ENCODE measurements at places on chromosomes 7 and 10.

- no peak for DNase-seq
These were observed 55.5 kb downstream of the DPYSL4 start for GRCh38 chr10:132242103-132242840.

GRCh38 chr7:142500366-142500765 is 242.5 kb upstream of the PRSS58 start:
- DNase-seq: no peak

DNA sequence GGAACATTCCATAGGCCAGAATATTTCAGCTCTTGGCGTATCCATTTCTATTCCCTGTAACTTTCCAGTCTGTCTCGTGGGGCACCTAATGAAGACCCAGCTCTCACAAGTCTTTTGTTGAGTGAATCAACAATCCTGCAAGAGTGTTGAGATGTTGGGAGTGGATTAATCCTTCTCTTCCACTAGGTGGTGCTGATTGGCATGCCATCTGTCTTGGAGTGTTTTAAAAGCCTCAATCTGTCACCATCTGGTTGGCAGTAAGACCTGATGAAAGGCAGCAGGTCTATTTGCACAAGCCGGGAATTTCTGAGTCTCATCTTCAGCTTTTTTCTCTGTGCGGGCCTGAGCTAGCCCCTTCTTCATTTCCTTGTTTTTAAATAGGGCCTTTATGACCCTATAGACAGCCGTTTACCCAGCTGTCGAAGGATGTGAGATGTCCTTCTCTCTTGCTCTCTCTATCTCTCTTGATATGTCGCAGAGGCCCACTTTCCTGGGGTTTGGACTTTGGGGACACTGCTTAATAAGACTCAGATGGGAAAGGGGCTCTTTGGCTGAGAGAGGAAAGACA is 180.5 kb downstream of the ZNF365 start:
- peak; percentile 85 for DNase-seq

DNA sequence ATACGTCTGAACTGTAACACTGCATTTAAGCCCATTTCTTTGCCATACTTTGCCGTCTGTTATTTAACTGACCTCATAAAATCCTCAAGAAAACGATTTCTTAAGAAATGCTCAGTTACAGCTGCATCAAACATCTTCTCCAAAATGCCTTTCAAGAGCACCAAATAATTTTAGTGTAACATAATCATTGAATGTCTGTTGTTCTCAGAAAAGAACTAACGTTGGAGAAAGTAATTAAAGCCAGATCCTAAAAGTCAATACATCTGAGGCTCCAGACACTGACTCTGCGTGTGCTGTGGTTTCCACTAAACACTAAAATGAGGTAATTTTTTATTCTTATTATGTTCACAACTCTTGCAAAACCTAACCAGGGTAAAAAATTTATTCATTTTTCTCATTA is 63.7 kb upstream of the LRRC17 start:
- DNase-seq: no peak

DNA sequence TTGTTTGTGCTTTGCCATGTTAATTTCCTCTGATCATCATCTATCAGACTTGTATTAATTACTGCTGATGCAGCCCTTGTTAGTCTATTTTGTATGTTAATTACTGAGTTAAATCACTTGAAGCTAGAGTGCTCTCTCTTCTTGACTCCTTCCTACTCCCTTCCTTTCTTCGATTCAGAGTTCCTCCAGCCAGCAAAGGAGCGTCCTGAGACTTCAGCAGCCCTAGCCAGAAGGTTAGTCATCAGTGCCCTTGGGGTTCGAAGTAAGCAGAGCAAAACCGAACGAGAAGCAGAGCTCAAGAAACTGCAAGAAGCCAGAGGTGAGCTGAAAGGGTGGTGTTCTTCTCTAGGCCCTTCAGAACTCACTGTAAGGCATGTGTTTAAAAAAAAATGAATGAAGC is 32.1 kb downstream of the LOXL4 start:
- DNase-seq: peak; percentile 24

- peak; percentile 8 for DNase-seq
These were observed 75.8 kb upstream of the ETV1 start for GRCh38 chr7:14065286-14065685.

DNA sequence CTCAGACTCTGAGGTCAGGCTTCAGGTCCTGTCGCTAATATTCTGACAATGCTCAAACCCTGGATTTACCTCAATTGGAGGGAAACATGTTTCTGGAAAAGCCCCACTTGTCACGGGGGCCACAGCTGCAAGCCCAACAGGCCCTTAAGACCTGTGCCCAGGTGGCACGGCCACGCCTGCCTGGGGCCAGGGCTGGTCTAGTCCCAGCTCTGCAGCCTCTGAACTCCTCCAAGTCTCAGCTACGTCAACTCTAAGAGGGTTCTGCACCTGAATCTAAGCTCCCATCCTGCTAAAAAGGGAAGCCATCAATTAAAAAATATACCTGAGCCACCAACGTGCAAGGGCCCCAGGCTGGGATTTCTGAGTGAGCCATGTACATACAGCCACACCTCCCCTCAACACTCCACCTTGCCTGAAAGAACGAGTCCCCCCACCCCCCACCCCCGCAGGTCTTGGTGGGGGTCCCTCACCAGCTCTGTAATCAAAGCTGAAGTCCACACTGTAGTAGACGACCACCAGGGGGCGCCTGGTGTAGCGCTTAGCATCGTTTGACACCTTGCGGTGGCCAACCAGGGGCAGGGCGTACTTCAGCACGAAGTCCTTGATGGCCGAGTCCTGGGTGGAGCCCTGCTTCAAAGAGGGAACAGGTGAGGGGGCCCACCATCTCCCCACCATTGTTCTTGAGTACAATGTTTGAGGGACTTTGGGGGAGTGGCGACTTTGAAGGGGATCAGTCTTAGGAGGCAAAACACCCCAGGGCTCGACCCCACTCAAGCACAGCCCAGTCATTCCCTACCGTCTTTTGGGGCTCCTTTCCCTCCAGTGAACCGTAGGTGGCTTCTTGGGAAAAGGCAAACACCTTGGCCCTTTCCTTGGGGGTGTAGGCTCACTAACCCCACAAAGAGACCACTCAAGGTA is 22.6 kb downstream of the PDIA4 start:
- DNase-seq: peak; percentile 77

DNA sequence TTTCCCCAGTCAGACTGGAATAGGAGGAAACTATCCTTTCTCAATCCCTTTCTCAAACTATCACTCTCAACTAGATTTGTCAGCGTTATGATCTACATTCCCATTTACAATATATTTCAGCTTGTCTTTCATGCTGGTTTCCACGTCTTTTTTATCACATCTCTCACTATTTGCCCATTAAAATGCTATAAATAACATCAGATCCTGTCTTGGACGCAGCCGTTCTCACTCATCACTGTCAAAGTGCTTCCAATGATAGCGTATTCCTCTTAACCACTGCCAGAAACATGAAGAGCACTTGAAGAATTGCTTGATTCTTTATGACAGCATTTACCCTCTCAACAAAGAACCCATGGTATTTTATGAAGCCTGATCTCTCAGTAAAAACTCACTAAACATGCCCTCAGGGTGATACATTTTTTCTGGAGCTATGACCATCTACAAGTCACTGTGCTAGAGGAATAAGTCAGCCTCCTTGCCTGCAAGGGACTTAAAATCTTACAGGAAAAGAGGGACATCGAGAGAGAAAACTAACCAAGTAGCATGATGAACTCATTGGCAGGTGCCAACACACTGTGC is 205.6 kb upstream of the PFKP start:
- DNase-seq: no peak

GRCh38 chr7:123824754-123825067 is 20.3 kb upstream of the HYAL4 start:
- DNase-seq: peak; percentile 3

DNA sequence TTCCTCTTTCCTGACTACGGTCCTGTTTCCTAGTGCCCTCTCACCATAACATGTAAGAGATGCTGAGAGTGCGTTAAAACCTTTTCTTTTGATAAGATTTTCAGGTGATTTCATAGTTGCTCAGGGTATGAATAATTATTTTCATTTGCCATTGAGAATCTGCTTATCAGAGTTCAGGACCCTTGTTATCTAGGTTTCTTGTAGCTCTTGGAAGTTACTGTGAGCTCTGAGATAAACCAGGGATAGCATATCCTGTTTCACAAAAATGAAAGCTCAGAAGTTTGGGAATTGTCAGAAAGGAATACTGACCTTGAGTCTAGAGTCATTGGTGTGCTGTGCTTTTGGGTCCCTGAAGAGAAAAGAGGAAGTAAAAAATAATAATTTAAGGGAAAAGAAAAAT is 76.8 kb upstream of the PRKG1 start:
- DNase-seq: no peak

GRCh38 chr7:16046041-16046440 is 359.6 kb upstream of the MEOX2 start:
- no peak for DNase-seq

- no peak for DNase-seq
These were observed 51.9 kb downstream of the ZNF365 start for GRCh38 chr10:62426086-62426485.

DNA sequence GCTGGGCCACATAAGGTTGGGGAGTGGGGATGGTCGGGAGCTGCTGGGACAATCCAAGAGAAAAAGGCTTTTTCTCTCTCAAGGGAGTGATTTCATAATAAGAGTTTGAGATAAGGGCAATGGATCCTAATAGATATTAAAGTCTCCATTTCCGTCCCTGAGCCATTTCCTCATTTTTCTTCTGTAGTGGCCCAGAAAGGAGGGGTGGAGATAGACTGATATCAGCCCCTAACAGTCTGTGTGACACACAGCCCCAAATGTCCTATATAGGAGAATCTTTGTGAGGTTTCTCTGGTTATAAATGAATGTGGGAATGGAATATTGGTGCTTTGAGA is 35.2 kb downstream of the PRSS2 start:
- DNase-seq: no peak

GRCh38 chr7:4833691-4834600 is 27.9 kb downstream of the PAPOLB start:
- no peak for DNase-seq

GRCh38 chr7:141074997-141075396 is 1.1 kb downstream of the TMEM178B start:
- no peak for DNase-seq
